ENCODE measurements at places on chromosomes 1 and 21.

DNA sequence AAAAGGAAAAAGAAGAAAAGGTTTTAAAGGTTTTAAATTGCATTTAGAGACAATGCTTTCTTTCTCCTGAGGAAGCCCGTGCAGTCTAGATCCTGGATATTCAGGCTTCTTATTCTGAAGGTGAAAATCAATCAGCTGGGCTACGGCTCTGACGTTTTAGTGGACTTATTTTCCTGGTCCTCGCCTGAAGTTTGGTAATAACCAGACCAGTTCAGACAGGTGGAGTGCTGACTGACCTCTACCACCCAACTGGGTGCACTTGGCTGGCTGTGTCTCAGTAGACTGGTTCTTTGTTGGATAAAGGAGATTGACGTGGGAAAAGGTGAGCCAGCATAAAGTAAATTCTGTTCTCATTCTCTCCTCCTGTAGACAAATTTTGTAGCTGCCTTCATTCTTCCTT lies 7.2 kb upstream of the ATP1A1 start:
- no peak for DNase-seq

DNA sequence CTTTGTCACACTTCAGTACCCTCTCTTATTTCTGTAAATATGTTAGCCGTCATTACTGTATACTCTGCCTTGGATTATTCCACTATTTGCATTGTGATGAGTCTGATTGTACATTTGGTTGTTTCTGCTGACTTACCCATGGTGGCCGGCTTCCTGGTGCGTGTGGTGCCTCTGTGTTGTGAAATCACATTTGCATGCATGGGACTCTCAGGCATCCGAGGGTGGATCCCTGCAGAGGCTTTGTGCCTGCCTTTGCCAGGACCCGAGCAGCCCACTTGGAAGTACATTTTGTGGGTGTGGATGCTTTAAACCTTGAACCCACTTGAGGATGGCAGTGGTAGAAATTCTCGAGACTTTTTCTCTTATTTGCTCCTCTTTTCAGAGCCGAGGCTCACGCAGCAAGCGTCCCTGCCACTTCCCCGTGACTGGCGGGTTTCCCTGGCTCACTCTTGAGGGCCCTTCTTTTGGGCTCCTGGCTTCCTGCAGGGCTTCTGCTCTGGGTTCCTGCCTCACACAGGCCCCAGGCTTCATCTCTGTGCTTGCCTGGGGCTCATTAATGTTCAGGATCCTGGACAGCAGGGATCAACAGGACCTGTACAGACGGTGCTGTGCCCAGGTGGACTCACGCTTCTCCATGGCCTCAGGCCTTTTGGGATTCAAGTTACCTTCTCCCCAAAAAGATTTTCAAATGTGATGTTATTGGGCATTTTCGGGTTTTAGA lies 36.6 kb downstream of the POFUT2 start:
- peak; percentile 36 for DNase-seq

- DNase-seq: no peak
Measured at GRCh38 chr1:201039876-201040275, 16.4 kb upstream of the KIF21B start.

DNA sequence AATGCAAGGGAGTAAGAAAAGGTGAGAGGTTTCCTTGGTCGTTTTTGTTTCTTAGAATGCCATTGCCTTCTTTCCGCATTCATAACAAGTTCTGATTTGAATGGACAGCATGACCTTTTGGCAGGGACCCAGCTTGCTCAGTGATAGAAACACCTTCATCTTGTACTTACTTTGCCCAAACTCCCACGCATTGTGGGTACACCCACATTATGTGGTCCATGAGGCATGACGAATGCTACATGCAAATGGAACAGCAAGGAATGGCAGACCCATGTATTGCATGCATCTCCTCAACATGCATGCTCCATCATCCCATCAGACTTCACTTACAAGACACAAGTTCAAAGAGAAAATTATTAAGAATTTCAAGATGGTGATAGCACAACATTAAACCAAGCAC lies 102.8 kb downstream of the CDC7 start:
- no peak for DNase-seq

DNA sequence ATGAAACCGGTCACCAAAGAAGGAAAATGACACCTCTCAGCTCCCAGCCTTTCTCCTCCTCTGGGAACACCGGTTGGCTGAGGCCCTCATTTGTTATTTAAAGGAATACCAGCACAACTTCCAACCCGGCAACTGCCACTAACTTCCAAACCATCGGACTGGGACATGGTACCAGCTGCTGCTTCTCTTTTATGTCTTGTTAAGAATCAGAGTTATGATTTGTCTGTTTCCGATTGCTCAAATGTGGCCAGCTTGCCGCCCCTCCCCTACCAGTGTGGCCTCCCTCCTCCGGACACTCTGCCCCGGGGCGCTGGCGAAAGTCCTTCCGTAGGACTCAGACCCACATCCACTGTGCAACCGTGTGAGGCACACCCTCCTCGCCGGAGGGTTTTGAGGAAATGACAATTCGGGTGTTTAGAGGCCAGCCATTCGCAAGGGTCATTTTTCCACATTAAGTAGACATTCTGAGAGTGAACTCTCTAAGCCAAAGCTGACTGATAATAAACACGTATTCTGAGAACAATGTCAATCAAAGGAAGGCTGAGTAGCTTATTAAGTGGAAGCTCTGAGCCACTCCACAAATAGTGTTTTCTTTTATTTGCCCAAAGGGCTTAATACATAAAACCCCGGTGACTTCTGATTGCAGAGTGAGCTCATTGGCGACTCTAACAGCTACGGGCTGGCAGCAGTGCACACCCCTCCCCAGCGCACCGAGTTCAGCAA lies 5.5 kb downstream of the RIPK4 start:
- peak; percentile 57 for DNase-seq

GRCh38 chr1:217889401-217889800 lies 258.3 kb downstream of the SPATA17 start:
- no peak for DNase-seq

DNA sequence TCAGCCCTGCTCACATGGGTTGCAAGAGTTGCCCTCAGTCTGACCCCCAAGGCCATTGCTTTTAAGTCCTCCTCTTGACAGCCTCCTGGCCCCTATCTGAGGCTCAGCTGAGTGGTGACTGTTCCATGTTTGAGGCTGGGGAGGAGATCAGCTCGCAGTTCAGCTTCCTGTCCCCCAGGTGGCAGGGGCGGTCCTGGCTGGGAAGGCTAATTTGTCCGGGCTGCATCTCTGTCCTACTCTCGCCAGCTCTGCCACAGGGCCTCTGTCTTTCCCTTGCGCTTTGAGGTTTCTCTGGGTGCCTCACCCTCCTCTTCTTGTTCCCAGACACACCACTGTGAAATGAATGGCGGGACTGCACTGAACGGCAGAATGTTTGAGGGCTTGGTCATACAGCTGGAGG lies 157.3 kb downstream of the KCNJ6 start:
- DNase-seq: peak; percentile 70

DNA sequence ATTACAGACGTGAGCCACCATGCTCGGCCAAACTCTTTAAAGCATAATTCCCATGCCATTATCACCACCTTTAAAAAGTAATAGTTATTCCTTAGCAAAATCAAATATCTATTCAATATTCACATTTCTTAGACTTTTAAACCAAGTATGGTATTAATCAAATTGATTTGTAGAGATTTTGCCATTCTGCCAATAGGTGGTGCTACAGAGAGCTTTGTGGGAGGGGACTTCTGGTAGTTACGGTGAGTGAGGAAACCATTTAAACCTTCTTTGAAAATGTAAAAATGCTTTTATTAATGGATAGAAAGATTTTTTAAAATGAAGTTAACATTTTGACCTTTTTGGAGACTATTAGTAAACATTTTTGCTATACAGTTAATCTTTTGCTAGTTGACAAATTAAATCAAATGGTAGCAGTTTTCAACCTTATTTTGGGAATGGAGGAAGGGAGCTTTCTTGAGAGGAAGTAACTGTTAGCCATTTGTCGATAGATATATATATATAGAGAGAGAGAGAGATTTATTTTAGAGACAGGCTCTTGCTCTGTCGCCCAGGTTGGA lies 19.3 kb downstream of the IARS2 start:
- DNase-seq: peak; percentile 83

GRCh38 chr1:24803987-24804530 lies 58.8 kb downstream of the CLIC4 start:
- DNase-seq: no peak

DNA sequence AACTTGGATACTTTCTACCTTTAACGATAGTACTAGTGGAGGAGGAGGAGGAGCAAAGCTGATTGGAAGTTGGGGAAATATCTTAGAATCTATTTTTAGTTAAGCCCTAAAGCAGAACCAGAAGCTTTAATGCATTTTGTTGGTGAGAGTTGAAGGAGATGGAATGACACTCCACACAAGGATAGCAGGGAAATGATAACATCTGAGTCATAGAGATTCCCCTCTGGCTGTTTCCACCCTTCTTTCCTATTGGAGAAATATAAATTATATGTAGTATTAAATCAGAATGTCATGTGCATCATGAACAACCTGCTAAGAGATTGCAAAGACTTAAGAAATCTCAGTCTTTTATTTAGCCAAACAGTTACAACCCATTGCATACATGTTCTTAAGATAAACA lies 1357.7 kb downstream of the NCAM2 start:
- DNase-seq: no peak

- DNase-seq: no peak
Measured at GRCh38 chr1:193070386-193070753, 11.0 kb downstream of the RO60 start.

GRCh38 chr1:187310038-187310631 lies 481.4 kb downstream of the PLA2G4A start:
- no peak for DNase-seq

DNA sequence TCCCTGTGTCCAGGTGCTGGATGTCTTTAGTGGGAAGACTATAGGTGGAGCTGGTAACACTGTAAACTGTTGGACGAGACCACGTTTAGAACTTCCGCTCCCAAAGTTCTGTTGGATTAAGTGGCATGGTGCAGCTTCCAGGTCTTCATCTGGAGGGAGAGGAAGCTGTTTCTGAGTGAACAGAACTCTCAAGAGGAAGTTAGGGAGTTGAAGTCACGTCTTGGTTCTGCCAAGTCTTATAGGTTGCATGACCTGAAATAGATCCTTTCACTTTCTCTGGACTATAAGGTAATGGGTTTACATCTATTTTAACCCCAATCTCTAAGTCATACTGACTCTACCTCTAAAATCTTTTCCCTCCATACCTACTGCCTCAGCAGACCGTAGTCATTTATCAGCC lies 97.4 kb upstream of the TNR start:
- peak; percentile 45 for DNase-seq

- no peak for DNase-seq
Measured at GRCh38 chr1:68725001-68725752, 228.3 kb upstream of the DEPDC1 start.

- no peak for DNase-seq
Measured at GRCh38 chr1:150557065-150557600, 7.9 kb downstream of the ADAMTSL4 start.

DNA sequence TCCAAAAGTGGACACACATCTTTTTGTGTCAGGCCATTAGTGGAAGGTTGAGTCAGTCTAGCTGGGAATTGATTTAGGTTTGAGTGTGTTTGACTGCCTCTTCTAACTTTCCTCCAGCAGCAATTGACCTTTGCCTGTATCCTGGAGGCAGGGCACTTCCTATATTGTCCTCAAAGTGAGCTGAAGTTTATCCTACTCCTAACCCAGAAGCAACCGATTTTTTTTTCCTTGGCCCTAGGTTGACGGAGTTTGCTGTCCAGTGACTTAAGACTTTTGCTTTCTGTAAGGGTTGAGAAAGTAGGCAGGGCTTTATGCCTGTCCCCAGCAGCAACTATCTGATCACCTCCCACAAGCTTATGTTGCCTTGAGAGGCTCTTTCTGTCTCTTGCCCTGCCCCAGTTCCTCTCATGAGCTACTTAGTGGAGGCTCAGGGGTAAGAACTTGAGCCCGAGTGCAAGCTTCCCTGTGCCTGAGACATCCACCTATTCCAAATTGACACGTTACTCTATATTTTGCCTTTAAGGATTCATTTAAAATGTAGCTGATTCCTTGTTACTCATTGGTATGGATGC lies 30.9 kb downstream of the SLC35F3 start:
- no peak for DNase-seq

GRCh38 chr1:58446368-58446767 lies 100.2 kb downstream of the OMA1 start:
- no peak for DNase-seq

DNA sequence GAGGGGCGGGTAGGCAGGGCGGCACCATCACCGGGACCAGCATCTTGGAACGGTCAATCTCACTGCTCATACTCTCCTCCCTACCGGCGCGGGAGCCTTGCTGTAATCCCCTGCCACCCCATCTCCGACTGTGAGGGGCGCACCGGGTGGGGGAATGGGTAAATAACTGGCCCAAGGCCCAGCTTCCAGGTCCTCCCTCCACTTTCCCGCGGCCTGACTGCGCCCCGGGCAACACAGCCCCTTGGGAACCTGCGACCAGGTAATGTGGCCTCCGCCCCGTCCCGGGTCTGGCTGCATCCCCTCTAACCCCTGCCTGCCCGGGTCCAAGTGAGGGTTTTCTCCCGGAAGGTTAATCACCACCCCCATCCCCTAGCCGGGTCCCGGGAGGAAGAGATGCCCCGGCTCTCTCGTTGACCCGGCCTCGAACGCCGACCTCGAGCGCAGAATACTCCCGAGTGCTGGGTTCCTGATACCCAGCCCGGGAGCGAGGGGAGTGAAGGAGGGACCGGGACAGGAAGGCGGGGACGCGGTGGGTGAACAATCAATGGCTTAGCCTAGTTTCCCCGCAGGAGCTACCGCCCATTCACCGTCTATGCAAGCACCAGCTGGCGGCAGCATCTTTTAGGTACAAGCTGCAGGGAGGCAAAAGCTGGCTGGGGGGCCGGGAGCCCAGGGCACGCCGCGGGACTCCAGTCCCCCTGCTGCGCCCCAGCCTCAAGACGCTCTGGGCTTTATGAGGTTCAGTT lies 5.9 kb upstream of the LHX9 start:
- no peak for DNase-seq

Data from common myeloid progenitor, CD34-positive (primary cell).